NCI-H226 (cell line): ENCODE measurements at places on chromosomes 3 and 15.

DNA sequence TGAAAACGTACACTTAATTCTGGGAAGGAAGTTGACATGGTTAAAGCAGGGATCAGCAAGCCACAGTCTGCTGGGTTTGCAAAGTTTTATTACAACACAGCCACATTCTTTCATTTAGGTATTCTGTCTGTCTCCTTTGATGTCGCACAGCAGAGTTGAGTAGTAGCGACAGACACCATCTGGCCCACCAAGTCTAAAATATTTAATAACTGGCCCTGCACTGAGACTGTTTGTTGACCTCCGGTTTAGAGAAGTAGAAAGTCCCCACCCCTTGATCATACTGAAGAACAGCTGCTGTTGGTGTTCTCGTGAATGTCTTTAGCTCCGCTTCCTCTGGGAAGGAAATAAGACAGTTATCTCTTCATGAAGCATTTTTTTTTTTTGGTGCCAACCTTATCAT, 66.2 kb downstream of the MCTP2 start:
- no peak for DNase-seq

GRCh38 chr15:67335026-67335425, 80.4 kb downstream of the IQCH start:
- DNase-seq = no peak

DNA sequence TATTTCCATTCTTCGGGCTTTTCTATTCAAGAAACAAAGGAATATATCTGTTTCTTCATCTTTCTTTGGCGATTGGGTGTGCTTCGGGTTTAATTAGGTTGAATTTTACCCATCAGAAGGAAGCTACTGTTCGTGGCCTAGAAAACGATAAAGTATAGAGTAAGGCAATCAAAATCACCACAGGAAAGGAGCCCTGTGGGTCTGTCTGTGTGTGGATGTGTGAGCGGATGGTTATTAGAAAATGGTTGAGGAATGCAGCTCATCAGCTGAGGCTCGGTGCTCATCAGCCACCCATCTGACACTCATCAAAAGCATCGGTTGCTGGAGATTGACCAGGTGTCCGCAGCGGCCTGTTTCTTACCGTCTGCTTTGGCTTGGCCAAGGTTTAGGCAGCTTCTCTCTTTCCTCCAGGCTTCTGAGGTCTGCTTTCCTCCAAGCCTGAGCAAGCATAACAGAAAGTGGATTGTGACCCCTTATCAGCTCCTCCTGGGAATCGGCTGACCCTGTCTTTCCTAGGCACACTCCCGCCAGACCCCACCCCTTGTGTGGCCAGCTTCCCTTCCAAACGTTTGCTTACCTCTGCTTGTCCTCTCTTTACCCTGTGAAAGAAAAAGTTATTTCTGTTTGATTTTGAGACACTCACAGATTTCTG, 17.6 kb upstream of the ISLR start:
- no peak for DNase-seq

GRCh38 chr3:171354049-171354705, 106.0 kb downstream of the TNIK start:
- DNase-seq = no peak
